Muscle of back (tissue), 13 donors: ENCODE measurements at places on chromosomes 5 and 9.

- DNase-seq: no peak
These were observed 127.1 kb upstream of the GLRA1 start for GRCh38 chr5:152051499-152052454.

- no peak for DNase-seq
These were observed 198.8 kb downstream of the PRELID2 start for GRCh38 chr5:145636371-145636770.

GRCh38 chr9:80867731-80868130, 821.6 kb downstream of the TLE1 start:
- DNase-seq: no peak

GRCh38 chr5:96896806-96897205, 20.5 kb downstream of the ERAP2 start:
- DNase-seq: no peak

- DNase-seq: no peak
These were observed 160.6 kb downstream of the TAF11L14 start for GRCh38 chr5:17794815-17795214.

DNA sequence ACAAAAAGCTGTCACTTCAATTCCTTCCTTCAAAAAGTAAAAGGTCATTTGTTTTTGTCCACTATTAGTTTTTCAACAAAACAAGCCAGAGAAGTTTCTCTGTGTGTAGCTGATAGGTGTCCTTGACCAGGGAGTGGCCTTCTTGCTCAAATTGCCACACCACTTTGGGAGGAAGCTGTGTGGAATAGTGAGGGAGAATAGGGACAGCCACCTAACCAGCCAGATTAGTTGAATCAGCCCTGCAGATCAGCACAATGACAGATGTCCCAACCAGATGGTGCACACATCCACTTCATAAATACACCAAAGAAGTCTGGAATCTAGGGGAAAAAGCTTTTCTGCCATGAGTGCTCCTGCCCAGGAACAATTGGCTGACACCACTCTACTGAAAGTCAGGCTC, 37.2 kb downstream of the NREP start:
- DNase-seq: no peak

- no peak for DNase-seq
These were observed 468.5 kb downstream of the NFIB start for GRCh38 chr9:13845460-13845859.

- DNase-seq: peak; percentile 48
These were observed 20.6 kb downstream of the NOTCH1 start for GRCh38 chr9:136525207-136525606.

- DNase-seq: peak; percentile 6
These were observed 1018.9 kb upstream of the ARRDC3 start for GRCh38 chr5:92402045-92402444.

DNA sequence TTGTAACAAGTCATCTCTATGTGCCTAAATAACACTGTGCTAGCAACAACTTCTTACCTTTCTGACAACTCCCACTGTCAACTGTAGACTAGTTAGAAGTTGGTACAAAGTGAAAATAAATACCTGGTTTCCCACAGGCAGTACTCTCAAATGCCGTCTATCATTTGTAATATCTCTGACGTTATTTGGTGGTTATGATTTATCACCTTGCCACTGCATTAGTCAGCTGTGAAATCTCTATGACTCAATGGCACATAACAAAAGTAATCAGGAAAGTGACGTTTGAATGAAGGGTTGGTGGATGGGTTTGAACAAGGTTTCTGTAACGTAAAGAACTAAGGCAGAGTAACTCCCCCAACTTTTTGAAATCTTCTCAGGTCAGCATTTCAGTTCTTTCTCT, 592.3 kb downstream of the MAT2B start:
- no peak for DNase-seq

DNA sequence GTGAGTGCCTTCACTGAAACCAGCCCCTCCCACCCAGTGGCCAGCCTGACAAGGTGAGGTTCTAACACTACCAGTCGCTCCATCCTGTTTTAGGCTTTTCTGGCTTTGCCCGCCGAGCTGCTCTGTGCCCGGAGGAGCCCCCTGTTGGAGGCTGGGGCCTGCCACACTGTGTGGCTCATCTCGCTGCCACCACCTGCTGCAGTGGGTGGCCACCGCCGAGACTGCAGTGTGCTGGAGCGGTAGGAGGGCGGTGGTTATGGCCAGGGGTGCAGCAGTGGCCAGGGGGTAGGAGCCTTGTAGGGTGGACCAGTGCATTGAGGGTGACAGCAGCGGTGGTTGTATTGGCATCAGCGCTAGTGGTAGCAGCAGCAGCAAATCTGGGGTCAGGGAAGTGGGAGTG, 74.7 kb upstream of the PCAT7 start:
- no peak for DNase-seq

- DNase-seq: no peak
These were observed 571.8 kb upstream of the CDH18 start for GRCh38 chr5:20559845-20560244.

DNA sequence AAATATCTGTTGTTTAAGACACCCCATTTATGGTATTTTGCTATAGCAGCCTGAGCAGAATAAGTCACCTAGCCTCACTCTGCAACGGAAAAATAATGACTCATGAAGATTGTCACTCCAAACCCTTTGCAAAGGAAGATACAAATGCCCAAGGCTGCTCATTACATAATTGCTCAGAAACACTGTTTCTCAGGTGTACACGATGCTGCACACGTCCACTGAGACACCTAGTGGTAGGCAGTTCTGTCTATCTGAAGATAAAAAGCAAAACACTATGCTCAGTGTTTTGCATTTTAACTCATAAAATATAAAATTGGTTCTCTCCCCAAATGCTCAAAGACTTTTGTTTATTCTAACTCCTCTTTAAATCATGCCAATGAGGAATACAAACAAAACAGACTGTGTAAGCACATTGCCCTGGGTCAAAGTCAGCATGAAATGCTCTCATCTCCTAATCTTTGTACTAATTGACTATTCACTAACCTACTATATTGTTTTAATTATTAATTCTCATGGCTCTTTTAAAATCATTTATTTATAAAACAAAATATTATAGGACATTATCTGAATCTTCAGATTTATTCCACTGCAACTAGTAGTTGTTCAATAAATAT, 7.7 kb upstream of the TSLP start:
- DNase-seq: no peak

GRCh38 chr5:159518371-159518770, 188.1 kb upstream of the IL12B start:
- peak; percentile 52 for DNase-seq

DNA sequence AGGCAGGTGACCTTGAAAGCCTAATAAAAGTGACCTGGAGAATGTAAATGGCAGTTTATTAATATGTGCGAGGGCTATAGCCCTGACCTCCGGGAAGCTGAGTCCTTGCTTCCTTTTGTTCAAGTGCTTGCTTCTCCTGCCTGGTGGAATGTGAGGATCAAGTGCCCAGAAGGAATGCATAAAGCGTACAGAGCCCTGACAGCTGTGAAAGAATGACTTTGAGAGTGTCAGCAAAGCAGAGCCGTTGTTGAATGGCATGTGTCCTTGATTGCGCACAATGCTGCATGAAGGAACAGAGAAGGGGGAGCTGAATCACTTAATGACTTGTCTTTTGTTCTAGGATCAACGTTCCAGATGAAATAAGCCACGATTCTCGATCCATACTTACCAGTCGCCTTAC, 133.0 kb downstream of the SLF1 start:
- no peak for DNase-seq

GRCh38 chr9:131264231-131264630, 12.1 kb downstream of the FAM78A start:
- no peak for DNase-seq

DNA sequence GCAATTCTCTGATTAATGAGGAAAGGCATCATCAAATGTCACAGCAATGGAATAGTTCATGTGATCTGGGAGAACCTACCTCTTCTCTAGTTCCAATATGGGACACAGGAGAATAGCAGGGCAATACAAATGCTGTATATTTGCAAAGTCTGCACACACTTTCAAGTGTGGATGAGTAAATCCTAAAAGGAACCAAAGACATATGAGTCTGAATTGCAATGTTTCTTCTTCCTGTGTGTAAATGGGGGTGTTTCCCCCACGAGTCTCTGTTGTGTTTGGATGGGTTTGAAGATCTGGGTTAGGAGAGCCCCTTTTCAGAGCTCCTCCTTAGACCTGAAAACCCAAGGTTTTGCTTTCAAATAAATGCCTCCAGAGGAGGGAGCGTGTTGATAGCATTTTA, 26.9 kb downstream of the SLC46A2 start:
- no peak for DNase-seq

DNA sequence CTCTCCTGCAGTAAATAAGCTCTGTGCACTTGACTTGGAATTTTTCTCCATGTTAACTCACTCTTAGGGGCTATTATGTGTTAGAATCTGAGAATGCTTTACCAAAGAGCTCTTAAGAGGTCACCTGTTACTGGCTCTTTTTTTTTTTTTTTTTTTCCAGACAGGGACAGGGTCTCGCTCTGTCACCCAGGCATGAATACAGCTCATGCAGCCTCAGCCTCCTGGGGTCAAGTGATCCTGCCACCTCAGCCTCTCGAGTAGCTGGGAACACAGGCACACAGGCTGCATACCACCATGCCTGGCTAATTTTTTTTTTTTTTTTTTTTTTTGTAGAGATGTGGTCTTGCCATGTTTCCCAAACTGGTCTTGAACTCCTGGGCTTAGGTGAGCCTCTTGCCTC, 22.1 kb downstream of the HMGXB3 start:
- no peak for DNase-seq

DNA sequence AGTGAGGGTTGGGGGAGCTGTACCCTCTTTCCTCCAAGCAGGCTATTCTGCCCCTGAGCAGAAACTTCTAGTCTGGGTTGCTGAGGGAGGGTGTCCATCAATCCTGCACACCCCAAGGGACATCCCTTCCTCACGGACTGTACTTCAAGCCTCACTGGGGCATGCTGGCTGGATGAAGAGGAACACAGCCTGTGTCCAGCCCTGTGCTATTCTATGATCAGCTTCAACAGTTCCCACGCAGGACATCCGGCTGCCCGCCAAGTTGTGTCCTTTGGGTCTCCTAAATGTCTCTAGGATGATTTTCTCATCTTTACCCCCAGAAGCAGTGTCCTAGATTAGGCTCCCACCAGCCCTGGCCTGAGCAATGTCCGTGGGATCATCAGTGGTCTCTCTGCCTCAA, 68.1 kb downstream of the CRB2 start:
- no peak for DNase-seq

DNA sequence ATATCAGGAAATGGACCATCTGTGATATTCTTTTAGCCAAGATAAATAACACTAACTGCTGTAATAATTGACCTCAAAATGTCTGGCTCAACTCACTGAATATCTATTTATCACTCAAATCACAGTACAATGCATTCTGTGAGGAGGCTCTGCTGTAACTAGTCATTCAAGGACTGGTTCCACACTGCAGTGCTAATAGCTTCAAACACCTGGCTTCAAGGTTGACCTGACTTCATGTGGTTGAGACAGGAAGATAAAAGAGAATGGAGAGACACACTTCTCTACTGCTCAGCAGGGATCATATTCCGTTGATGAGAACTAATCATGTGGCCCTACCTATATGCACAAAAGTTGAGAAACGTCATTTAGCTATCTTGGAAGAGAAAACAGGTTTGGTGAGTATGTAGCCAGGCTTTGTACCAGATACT, 3.4 kb upstream of the RHOBTB3 start:
- DNase-seq: no peak

DNA sequence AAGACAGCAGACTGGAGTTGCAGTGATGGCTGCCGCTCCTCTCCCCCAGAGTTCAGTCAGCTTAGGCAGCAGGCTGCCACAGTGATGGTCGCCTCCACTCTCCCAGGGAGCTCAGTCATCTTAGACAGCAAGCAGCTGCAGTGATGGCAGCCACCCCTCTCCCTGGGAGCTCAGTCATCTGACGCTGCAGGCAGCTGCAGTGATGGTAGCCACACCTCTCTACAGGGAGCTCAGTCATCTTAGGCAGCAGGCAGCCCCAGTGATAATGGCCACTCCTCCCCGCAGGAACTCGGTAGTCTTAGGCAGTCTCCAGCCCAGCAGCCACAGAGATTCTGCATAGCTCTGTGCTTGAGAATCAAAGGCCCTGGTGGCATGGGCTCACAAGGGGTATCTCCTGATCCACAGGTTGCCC, 582.7 kb downstream of the DTWD2 start:
- DNase-seq: peak; percentile 27

DNA sequence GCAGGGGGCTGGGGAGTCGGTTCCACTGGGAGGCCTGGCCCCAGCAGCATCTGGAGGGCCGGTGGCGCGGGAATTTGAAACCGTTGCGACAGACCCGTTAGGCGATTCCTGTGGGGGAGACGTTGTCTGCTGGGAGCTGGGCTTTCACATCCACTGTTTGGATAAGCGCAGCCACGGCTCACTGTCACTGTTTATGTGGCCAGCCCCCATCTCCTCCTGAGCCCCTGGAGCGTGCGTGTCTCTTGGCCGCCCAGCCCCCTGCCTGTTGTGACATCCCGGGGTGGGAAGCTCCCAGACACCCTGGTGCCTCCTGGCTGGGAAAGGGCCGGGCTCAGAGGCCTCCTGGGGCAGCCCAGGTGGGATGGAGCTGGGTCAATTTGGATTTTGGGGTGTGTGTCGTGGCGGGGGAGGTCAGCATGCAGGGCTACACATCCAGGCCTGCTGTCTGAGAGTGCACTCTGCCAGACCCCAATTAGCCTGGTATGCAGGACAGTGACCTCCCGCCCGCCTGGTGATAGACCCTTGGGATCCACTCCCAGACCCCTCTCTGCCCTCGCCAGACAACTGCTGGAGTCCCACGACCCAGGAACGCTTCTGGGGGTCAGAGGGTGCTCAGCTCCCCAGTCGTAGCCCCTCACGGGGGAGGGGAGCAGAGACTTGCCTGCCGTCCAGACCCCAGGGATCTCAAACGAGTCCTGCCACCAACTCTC, 62.0 kb upstream of the RNU6ATAC start:
- DNase-seq: no peak

- DNase-seq: no peak
These were observed 351.9 kb downstream of the GLIS3 start for GRCh38 chr9:3947859-3948438.

GRCh38 chr5:57492632-57493031, 10.0 kb upstream of the ACTBL2 start:
- no peak for DNase-seq

DNA sequence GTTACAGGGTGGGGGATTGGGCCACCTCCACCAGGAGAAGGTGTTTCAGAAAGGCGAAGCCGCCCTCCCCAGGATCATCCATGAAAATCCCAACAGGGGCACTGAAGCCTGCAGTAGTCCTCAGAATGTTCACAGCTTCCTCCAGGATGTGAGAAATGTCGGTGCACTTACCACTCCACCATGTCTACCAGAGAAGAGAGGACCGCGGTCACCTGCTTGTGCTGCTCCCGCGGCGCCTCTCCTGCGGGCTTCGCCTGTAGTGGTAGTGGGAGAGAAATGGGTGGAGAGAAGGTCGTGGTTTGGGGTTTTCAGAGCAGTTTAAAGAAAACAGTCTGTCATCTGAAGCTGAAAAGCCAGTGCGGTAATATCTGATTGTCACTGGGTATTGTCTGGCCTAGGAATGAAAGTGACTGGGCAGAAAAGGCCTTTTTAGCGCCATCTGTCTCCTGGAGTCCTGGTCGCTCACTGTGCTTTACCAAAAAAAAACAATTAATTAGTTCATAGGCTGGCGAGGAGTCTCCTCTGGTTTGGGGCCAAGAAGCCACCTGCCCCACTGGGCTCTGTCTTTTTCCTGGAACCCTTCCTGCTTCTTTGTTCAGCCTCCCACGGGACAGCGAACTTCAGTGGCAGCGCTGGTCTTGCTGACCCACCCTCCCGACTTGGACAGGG, 23.0 kb upstream of the PPP1R26 start:
- DNase-seq: no peak

GRCh38 chr9:133990366-133991213, 1.5 kb downstream of the VAV2 start:
- no peak for DNase-seq

GRCh38 chr9:69412741-69413150, 87.7 kb downstream of the ENTREP1 start:
- peak; percentile 70 for DNase-seq
